A549 treated with RU486 at 1 μM for 4 hours (cell line): ENCODE measurements at places on chromosomes 2 and 18. TPM values are rescaled to one million over a fixed set of nuclear protein-coding genes. Genes with fewer than 3 reads are reported as not detected.

ALLC gene
- total RNA-seq = 0.21 TPM in 1 of 5 replicates, not detected in the others

PLGLB1 gene
- total RNA-seq = 0.37 to 1.5 TPM (median 0.84 TPM) in 5 replicates

IFIH1 gene
- 0.89 to 2.0 TPM (median 1.1 TPM) in 5 replicates for total RNA-seq

ILKAP gene
- 35.5 to 45.5 TPM (median 40.9 TPM) in 5 replicates for total RNA-seq

TMEM17 gene
- 3.3 to 5.7 TPM (median 5.4 TPM) in 5 replicates for total RNA-seq

C1QL2 gene
- total RNA-seq = 0.07 to 0.15 TPM (median 0.11 TPM) in 4 of 5 replicates, not detected in the other

RNF125 gene
- 0.23 to 0.59 TPM (median 0.26 TPM) in 5 replicates for total RNA-seq

TUBA3D gene
- 0.17 TPM in 1 of 5 replicates, not detected in the others for total RNA-seq

HRH4 gene
- total RNA-seq = 0.02 TPM in 1 of 5 replicates, not detected in the others

RFTN2 gene
- total RNA-seq = not detected in 5 replicates

UGT1A9 gene
- 3.5 to 6.8 TPM (median 4.9 TPM) in 5 replicates for total RNA-seq

SKOR2 gene
- not detected in 5 replicates for total RNA-seq

BOLL gene
- not detected in 5 replicates for total RNA-seq

CAPN14 gene
- 0.03 to 0.07 TPM (median 0.05 TPM) in 3 of 5 replicates, not detected in the others for total RNA-seq

TSPYL6 gene
- total RNA-seq = not detected in 5 replicates

MDH1B gene
- total RNA-seq = 1.1 to 3.0 TPM (median 1.2 TPM) in 5 replicates

CFC1 gene
- total RNA-seq = not detected in 5 replicates

LYPD6B gene
- total RNA-seq = not detected in 5 replicates

SLC30A3 gene
- total RNA-seq = 2.5 to 3.8 TPM (median 3.8 TPM) in 5 replicates

MROH2A gene
- total RNA-seq = 0.18 to 0.31 TPM (median 0.24 TPM) in 4 of 5 replicates, not detected in the other

ATP6V1C2 gene
- 0.06 to 0.30 TPM (median 0.14 TPM) in 5 replicates for total RNA-seq

CD226 gene
- total RNA-seq = 0.08 to 0.10 TPM (median 0.09 TPM) in 3 of 5 replicates, not detected in the others

KCNIP3 gene
- total RNA-seq = 0.83 to 1.9 TPM (median 1.6 TPM) in 5 replicates

TFCP2L1 gene
- total RNA-seq = 0.95 to 1.3 TPM (median 1.2 TPM) in 5 replicates

PROKR1 gene
- not detected in 5 replicates for total RNA-seq

MTA3 gene
- 28.6 to 37.9 TPM (median 30.0 TPM) in 5 replicates for total RNA-seq

CCBE1 gene
- 9.2 to 13.7 TPM (median 9.7 TPM) in 5 replicates for total RNA-seq

DYNAP gene
- not detected in 5 replicates for total RNA-seq

ANKRD23 gene
- 1.2 to 2.0 TPM (median 1.8 TPM) in 5 replicates for total RNA-seq

SLC9A2 gene
- total RNA-seq = 1.9 to 3.4 TPM (median 3.1 TPM) in 5 replicates

TXNDC2 gene
- 0.06 to 0.38 TPM (median 0.16 TPM) in 5 replicates for total RNA-seq

RAB1A gene
- total RNA-seq = 156 to 263 TPM (median 243 TPM) in 5 replicates

VWC2L gene
- total RNA-seq = not detected in 5 replicates

PTGR3 gene
- total RNA-seq = 11.9 to 18.3 TPM (median 13.8 TPM) in 5 replicates

SPR gene
- total RNA-seq = 89.5 to 146 TPM (median 142 TPM) in 5 replicates

ERLEC1 gene
- 38.6 to 66.0 TPM (median 59.2 TPM) in 5 replicates for total RNA-seq

RIT2 gene
- not detected in 5 replicates for total RNA-seq

BMP10 gene
- not detected in 5 replicates for total RNA-seq

IER3IP1 gene
- total RNA-seq = 18.4 to 29.4 TPM (median 18.9 TPM) in 5 replicates

RAMP1 gene
- total RNA-seq = not detected in 5 replicates

SLC16A14 gene
- total RNA-seq = 0.87 to 1.7 TPM (median 1.1 TPM) in 5 replicates

GPR35 gene
- total RNA-seq = 0.32 to 1.1 TPM (median 0.87 TPM) in 5 replicates

ARID5A gene
- total RNA-seq = 8.0 to 11.6 TPM (median 10.2 TPM) in 5 replicates

SPP2 gene
- not detected in 5 replicates for total RNA-seq

PTPN2 gene
- 20.5 to 24.4 TPM (median 22.2 TPM) in 5 replicates for total RNA-seq

LBX2 gene
- total RNA-seq = 2.7 to 4.1 TPM (median 3.4 TPM) in 5 replicates

NT5C1B gene
- not detected in 5 replicates for total RNA-seq

FAM210A gene
- 16.7 to 27.0 TPM (median 23.6 TPM) in 5 replicates for total RNA-seq

CYS1 gene
- total RNA-seq = 0.90 to 1.6 TPM (median 1.4 TPM) in 5 replicates

PDE11A gene
- total RNA-seq = 0.19 to 0.61 TPM (median 0.47 TPM) in 5 replicates

CRACDL gene
- total RNA-seq = 0.32 to 1.4 TPM (median 0.52 TPM) in 5 replicates
